ENCODE measurements at places on chromosomes 4 and X. TPM values are rescaled to one million over a fixed set of nuclear protein-coding genes. Genes with fewer than 3 reads are reported as not detected.

The FAM9C gene
- total RNA-seq = not detected

The DCAF8L1 gene
- not detected for total RNA-seq

The NAP1L3 gene
- total RNA-seq = 48.2 TPM

The SHROOM2 gene
- total RNA-seq = 23.6 TPM

The OTC gene
- not detected for total RNA-seq

The UGT8 gene
- total RNA-seq = 2.1 TPM

The STPG2 gene
- 1.2 TPM for total RNA-seq

The PF4V1 gene
- not detected for total RNA-seq

The RS1 gene
- total RNA-seq = 39.0 TPM

The PTCHD1 gene
- total RNA-seq = 1.7 TPM

The S100P gene
- total RNA-seq = 0.27 TPM

The IL9R gene
- total RNA-seq = not detected

The CYLC1 gene
- total RNA-seq = not detected

The GLRA2 gene
- total RNA-seq = 13.6 TPM

The DCTD gene
- total RNA-seq = 58.4 TPM

The NXF2 gene
- not detected for total RNA-seq

The NWD2 gene
- 9.1 TPM for total RNA-seq

The SRD5A3 gene
- total RNA-seq = 4.9 TPM

The DDX53 gene
- not detected for total RNA-seq

The CXorf49 gene
- not detected for total RNA-seq

The SHROOM4 gene
- total RNA-seq = 10.0 TPM

The NKX6-1 gene
- 0.27 TPM for total RNA-seq

The TLR2 gene
- 8.7 TPM for total RNA-seq

The GJB1 gene
- 0.49 TPM for total RNA-seq

The NUDT10 gene
- 13.7 TPM for total RNA-seq

The SH2D1A gene
- not detected for total RNA-seq

The MTMR8 gene
- 9.2 TPM for total RNA-seq

The ZNF185 gene
- 14.3 TPM for total RNA-seq

The LRAT gene
- 7.0 TPM for total RNA-seq

The CNGA1 gene
- 14.1 TPM for total RNA-seq

The CT45A10 gene
- total RNA-seq = not detected

The SMIM10L2A gene
- 6.0 TPM for total RNA-seq

The POU3F4 gene
- total RNA-seq = not detected

The GALNT7 gene
- total RNA-seq = 80.9 TPM

The HAND2 gene
- total RNA-seq = 0.33 TPM

The DCAF4L1 gene
- total RNA-seq = 0.16 TPM

The PAGE1 gene
- total RNA-seq = not detected

The ZFX gene
- total RNA-seq = 128 TPM

The KIAA1210 gene
- 0.33 TPM for total RNA-seq

The ZAR1 gene
- 0.44 TPM for total RNA-seq

The MAP7D2 gene
- 3.0 TPM for total RNA-seq

The RTL9 gene
- total RNA-seq = 1.2 TPM

The KLF8 gene
- total RNA-seq = 11.3 TPM

The RHOXF1 gene
- total RNA-seq = not detected

The SRPX gene
- 50.5 TPM for total RNA-seq

The EXOC1L gene
- not detected for total RNA-seq

The MUC7 gene
- 0.44 TPM for total RNA-seq

The PPEF2 gene
- 12.3 TPM for total RNA-seq

The GAGE2A gene
- not detected for total RNA-seq

The AVPR2 gene
- total RNA-seq = 0.99 TPM

The FAM149A gene
- total RNA-seq = 14.5 TPM

The CPE gene
- total RNA-seq = 374 TPM

The NEUROG2 gene
- total RNA-seq = 8.2 TPM

The STATH gene
- not detected for total RNA-seq

The ATG4A gene
- total RNA-seq = 11.1 TPM

The TEX13D gene
- not detected for total RNA-seq
